Fibroblast of skin of right quadriceps (primary cell): ENCODE measurements at places on chromosomes 13 and 19.
A peak's percentile ranks its signal among the peaks of the same experiment; 100 is the strongest.

- DNase-seq: no peak
Measured at GRCh38 chr13:50417597-50417996, 402.4 kb downstream of the KCNRG start.

DNA sequence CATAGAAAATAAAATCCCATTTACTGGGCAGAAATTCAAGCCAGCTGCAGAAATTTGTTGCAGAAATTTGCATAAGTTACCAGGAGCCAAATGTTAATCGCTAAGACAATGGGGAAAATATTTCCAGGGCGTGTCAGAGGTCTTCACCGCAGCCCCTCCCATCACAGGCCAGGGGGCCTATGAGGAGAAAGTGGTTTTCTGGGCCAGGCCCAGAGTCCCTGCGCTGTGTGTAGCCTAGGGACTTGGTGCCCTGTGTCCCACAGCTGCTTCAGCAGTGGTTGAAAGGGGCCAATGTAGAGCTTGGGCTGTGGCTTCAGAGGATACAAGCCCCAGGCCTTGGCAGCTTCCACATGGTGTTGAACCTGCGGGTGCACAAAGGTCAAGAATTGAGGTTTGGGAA is 278.9 kb upstream of the PCDH9 start:
- no peak for DNase-seq

DNA sequence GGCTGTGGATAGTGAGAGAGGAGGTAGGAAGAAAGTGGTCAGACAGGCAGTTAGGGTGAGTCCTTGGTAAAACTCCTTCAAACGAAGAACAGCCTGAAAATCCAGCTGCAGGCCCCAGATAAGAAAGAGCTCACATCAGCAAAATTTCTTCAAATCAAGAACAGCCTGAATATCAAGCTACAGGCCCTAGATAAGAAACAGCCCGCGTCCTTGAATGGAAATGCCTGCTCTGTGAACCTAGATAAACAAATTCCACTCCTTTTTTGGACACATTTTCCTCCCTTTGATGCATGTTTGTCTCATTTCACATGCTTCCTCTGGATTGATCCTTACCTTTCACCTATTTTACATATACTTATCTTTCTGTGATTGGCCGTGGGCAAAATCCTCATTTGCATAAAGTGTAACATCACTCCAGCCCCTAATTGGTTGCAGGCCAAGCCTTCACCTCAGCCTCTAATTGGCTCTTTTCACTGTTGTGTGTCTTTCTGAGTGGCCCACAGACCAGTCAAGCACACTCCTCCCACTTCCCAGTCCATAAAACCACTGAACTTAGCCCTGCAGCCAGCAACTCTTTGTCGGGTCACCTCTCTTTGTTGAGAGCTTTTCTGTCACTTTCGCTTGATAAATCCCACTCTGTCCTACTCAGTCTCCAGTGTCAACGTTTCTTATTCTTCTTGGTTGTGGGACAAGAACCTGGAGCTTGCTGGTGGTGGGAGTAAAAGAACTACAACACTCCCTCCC is 6.0 kb upstream of the SULT2A1 start:
- DNase-seq: no peak

GRCh38 chr19:28535352-28535775 is 677.6 kb downstream of the UQCRFS1 start:
- no peak for DNase-seq

- no peak for DNase-seq
Measured at GRCh38 chr19:1609680-1610474, 4.6 kb upstream of the UQCR11 start.

DNA sequence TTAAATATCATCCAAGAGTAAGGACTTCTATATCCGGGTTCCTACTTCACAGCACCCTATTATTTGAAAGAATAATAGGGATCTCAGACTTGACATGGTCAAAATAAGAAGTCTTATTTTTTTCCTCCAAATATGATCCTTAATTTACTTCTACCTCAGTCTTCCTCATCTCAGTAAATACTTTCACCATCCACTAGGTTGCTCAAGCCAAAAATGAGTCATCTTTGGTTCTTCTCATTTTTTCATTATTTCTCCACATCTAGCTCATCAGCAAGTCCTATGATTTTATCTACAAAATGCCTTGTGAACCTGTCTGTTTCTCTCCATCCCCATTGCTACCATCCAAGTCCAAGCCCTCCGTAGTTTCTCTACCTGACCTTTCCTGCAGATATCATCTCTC is 121.9 kb upstream of the GJB6 start:
- peak; percentile 65 for DNase-seq

DNA sequence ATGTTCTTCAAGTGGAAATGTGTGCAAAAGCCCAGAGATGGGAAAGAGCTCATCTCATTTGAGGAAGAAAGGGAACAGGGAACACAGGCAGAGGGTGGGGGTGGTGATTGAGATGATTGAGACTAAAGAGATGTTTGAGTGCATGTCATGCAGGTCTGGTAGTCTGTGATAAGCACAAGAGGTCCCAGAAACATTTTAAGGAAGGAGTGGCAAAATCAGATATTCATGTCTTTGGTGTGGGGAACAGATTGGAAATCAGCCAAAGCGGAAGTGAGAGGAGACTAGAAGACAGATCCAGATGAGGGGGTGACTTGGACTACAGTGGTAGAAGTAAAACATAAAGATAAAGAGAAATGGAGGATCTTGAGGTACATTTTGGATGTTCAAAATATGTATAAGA is 39.4 kb upstream of the DACH1 start:
- no peak for DNase-seq

DNA sequence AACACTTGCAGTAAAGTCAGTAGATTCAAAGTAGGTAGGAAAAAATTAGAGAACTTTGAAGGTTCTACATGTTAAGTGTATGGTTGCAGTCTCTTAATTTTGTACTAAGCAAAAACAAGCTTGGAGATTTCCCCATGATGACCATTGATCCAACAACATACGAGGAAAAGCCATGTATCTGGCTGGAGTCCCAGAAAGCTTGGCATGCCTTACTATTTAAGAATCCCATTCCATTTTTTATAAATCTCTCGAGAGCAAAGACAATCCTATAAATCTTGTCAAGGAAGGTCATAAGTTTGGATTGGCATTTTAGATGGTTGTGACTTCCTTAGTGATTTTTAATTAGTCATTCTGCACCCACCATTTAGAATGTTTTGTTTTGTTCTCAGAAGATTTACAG is 495.9 kb downstream of the GPC5 start:
- peak; percentile 28 for DNase-seq

DNA sequence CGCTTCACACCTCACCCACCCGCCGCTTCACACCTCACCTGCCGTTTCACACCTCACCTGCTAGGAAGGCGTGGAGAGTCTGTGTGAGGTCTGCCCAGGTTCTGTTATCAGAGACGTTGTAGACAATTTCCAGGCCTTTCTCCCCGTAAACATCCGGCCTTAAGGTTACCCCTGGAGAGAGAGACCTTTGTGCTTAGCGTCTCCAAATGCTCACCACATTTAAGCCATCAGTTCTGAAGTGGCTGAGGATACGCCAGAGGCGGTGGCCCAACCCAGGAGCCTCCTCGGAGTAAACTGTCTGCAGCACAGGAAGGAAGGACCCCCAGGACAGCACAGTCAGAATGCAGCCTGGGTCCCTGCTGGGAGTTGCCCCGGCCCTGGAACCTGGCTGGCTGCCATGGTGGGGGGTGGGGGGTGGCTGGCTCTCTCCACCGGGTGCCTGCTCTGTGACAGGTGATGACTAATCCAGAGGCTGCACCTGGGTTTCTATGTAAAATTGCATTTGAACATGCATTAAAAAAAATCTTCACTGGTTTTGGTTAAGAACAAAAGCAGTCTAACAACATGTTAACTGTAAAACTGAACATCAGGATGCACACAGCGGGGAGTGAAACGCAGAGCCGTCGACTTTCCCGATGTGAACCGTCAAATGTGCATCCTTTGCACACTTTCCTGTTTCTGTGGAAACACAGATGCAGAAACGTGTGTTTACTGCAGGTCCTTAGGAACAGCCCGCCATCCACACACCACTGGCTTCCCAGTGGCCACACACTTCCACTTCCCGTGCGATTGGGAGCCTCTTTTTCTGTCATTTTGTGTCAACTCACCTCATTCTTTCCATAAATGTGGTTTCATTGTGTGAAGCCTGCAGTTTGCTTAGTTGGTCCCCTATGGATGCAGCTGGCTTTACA is 4.5 kb downstream of the ATP4B start:
- no peak for DNase-seq

GRCh38 chr19:41575998-41576397 is at the start of gene CEACAM21:
CEACAM21 (plus strand) TSS chr19:41576166; CDS start chr19:41576275, 109 bp downstream.
- DNase-seq: no peak

- peak; percentile 82 for DNase-seq
Measured at GRCh38 chr19:36141039-36141927, 1.4 kb downstream of the CAPNS1 start.

- no peak for DNase-seq
Measured at GRCh38 chr19:29320618-29321017, 107.7 kb upstream of the UQCRFS1 start.
